ENCODE measurements at places on chromosomes 2 and 18. TPM values are rescaled to one million over a fixed set of nuclear protein-coding genes. Genes with fewer than 3 reads are reported as not detected.

GRCh38 chr18:58438161-58438957 is 190.5 kb downstream of the ALPK2 start:
- DNase-seq, result peak; percentile 16

DNA sequence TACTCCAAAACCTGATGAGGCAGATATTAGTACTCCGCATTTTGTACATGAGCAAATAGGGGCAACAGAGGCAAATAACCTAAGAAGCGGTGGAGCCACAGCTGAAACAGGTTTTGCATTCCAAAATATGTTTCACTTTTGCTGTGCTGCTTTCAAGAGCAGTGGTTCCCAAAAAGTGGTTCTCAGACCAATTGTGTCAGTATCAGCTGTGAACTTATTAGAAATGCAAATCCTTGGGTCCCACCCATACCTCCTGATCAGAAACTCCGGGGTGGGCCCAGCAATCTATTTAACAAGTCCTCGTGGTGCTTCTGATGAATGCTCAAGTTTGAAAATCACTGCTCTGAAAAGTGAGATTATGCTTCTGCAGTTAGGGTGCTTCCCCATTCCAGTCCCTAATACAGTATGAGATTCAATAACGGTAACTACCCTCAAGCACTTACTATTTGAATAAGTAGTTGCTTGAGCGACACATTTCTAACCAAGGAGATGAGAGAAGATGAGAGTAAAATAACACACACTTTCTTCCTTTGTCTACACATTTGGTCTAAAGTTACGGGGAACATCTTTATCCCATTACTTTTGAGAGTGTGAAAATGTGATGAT is 17.8 kb upstream of the TCF4 start:
- DNase-seq, result no peak

DNA sequence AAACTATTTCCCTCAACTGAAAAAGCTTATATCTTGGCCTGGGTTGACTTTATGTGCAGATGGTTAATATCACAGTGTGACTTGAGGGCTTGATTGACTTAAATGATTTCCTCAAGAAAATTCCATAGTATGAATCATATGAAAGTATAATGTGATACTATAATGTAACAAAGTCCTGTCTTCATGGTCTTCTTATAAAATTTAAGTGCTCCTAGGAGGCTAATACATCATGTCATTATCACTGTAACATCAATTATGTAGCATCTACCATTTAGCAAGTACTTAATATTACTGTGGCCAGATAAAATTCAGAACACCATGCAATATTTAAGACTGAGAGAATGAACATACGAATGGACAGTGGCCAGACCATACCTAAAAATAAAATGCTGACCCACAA is 276.1 kb downstream of the RIT2 start:
- no peak for DNase-seq

The KLHL41 gene
- 0.14 TPM for polyA plus RNA-seq

GRCh38 chr2:109396202-109397180 is 217.3 kb downstream of the SEPTIN10 start:
- no peak for DNase-seq

The NMS gene
- polyA plus RNA-seq, result not detected

DNA sequence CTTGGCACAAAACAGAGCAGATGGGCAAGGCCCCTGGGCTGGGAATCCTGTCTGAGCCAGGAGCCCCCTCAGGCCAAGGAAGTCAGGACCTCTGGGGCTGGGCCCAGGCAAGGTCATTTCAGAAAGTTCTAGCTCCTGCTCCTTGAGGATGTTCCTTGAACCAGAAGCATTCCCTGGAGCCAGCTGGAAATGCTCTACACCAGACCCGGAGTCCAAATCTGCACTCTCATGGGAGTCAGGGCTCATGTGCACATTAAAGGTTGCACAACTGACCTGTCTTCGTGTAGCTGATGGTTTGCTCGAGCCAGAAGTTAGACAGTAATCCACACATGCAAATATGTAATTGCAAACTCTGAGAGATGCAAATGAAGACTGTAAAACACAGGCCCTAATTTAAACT is 18.0 kb downstream of the PARD6G start:
- no peak for DNase-seq

The SH3BP4 gene
- polyA plus RNA-seq, result 36.8 TPM

GRCh38 chr2:64524604-64525316 is 632 bp downstream of the AFTPH start:
- DNase-seq, result peak; percentile 27

DNA sequence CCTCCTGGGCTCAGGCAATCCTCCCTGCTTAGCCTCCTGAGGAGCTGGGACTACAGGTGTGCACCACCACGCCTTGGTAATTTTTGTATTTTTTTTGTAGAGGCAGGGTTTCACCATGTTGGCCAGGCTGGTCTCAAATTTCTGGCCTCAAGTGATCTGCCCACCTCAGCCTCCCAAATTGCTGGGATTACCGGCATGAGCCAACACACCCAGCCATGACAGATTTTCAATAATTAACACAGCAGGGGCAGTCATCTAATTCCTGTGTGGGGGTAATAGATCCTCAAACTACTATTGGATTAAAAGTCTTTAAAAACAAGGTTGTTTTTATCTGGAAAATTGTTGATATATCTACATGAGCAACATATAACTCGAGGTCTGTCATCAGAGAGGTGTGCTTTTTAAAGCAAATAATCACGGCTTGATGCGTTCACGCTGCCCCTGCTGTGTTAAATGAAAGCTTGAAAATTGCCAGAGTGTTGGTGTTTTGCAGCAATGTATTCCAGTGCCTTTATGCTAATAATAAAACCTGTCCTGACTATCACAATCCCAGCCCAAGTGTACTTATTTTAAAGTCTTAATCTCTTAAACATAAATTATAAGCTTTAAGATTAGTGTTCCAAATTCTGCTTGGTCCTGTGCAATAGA is 35.6 kb upstream of the ASB1 start:
- no peak for DNase-seq

The LIMS3 gene
- 0.43 TPM for polyA plus RNA-seq

GRCh38 chr2:94874277-94874997 is 3.2 kb downstream of the TEKT4 start:
- DNase-seq, result no peak

DNA sequence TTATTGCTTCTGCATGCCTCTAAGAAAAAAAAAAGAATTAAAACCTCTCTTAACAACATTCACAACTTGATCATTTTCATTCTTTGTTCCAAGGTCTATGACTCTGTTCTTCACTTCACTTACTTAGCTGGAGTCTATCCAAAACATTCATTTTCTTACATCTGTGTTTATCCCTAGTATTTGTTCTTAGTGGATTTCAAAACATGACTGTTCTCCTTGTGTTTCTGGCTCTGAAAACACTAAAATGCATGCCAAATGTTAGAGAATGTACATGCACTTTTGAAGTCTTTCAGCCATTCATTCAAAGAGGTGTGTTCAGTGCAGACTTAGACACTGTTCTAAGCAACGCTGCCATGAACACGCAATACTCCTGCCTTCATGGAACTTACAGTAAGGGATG is 138.8 kb downstream of the CNTNAP5 start:
- DNase-seq, result no peak
